ENCODE measurements at places on chromosomes 16 and 17. TPM values are rescaled to one million over a fixed set of nuclear protein-coding genes. Genes with fewer than 3 reads are reported as not detected.

The SLFN5 gene
- 248 TPM for total RNA-seq

The SEZ6L2 gene
- total RNA-seq: not detected

The FA2H gene
- total RNA-seq: 0.13 TPM

The FUS gene
- 492 TPM for total RNA-seq

The TPPP3 gene
- total RNA-seq: not detected

All from activated naive CD4-positive, alpha-beta T cell treated with anti-CD3 and anti-CD28 coated beads, Interleukin-2, amount 10 ng/mL, durations not matched to agents 5 hours and 36 hours (primary cell).